CD4-positive, alpha-beta T cell treated with Interleukin-4 for 4 hours (primary cell): ENCODE measurements at places on chromosomes 13 and 19.

DNA sequence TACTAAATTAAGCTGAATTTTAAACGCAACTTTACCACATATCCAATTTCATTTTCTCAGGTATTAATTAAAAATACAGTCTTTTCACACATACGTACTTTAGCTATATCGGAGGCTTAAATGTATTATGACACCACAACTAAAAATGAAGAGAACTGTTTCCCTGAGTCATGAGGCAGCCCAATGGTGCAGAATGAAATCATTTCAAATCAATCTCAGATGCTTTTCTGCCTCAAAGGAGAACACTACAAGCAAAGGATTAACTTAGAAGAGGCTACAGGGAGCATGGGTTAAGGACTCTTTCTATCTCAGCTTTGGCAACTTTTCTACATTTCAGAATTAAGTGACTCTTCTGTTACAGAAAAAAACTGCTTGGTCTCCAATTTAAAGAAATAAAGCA lies 516.3 kb upstream of the HTR2A start:
- DNase-seq: no peak

DNA sequence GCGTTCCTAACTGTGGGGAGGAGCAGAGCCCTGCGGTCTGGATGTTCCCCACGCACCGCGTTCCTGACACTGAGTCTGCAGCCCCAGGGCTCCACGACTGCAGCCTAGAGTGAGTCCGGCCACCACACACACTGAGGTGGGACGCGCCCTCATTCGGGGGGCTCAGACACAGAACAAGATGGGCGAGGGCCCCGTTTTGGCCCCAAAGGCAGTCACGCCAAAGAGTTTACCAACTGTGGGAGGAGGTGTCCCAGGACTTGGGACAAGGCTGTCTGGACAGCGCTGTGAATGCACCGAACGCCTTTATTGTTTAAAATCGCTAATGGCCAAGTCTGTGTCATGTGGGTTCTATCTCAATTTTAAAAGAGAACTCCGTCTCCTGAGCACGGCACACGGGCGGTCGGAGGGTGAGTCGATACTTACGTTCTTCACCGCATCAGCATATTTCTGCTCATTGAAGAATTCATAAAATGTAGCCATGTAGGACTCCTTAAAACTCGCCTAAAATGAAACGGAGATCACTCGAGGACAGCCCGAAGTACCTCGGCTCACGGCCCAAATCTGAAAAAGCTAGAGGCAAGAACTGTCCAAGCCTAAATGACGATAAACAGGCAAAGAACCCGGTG lies 35.2 kb upstream of the C13orf46 start:
- DNase-seq: no peak

DNA sequence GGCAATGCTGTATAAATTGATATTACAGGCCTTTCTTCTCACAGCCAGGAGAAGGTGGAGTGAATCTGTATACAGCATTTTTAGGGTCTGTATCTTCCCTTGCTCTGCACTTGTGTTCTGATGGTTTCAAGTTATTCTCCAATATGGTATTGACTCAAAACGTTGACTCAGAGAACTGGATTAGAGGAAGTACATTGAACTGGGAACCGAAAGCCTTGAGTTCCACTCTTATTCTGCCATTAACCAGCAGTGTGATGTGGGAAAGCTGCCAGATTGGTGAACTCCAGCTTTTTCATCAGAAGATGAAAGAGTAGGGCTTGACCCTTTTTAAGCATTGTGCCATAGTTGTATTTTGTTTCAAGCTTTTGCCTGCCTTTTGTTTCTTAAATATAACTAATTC lies 167.7 kb downstream of the SPRY2 start:
- peak; percentile 2 for DNase-seq

- DNase-seq: peak; percentile 42
Measured at GRCh38 chr13:21849323-21849722, 178.4 kb downstream of the FGF9 start.

DNA sequence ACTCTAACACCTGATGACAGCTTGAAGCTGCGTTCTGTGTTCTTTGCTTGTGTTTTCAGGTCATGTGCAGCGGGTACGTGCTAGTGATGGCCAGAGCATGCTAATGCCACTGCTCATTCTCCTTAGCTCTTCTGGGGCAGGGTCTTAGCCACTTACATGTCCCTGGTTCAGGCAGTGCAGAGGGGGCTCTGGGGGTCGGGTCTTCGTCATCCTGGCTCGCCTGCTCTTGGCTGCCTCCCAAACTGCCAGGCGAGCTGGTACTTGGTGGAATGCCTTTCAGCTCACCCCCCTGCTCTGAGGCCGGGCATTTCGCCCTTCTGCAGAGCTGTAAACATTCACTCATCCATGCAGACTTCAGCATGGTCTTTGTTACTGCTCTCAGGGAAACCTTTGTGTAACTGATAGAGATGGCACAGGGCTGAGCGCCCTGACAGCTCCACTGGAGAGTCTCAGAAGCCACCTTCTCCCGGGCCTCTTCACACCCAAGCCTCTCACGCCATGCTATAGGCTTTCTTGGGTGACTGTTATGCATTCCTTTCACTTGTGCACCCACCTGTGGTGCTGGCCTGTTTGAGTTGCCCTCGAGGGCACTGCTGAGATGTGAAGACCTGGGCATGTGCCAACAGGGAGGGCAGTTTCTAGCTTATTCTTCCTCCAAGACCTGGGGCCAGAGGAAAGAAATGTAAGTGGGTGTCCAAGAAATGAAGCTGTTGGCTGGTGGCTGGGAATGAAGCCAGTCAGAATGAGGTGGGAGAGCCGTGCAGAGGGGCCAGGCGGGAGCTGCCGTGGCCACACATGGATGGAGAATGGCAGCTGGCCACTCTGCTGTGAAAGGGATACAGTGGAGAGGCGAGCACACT lies 24.4 kb downstream of the FAM124A start:
- no peak for DNase-seq

DNA sequence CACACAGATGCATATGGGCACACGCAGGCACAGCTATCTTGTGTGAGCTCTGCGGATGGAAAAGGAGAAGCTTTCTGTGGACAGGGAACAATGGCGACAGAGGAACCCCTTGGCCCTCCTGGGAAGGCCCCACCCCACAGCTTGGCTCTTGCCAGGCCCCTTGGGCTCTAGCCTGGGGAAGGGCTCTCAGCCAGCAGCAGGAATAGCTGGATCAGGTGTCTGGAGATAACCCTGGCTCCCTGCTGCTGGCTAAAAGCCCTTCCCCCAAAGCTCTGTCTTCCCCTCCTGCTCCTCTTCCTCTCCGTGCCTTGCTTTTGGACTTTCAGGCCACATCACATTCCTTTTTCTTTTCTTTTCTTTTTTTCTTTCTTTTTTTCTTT lies 24.3 kb downstream of the CEBPA start:
- DNase-seq: no peak

DNA sequence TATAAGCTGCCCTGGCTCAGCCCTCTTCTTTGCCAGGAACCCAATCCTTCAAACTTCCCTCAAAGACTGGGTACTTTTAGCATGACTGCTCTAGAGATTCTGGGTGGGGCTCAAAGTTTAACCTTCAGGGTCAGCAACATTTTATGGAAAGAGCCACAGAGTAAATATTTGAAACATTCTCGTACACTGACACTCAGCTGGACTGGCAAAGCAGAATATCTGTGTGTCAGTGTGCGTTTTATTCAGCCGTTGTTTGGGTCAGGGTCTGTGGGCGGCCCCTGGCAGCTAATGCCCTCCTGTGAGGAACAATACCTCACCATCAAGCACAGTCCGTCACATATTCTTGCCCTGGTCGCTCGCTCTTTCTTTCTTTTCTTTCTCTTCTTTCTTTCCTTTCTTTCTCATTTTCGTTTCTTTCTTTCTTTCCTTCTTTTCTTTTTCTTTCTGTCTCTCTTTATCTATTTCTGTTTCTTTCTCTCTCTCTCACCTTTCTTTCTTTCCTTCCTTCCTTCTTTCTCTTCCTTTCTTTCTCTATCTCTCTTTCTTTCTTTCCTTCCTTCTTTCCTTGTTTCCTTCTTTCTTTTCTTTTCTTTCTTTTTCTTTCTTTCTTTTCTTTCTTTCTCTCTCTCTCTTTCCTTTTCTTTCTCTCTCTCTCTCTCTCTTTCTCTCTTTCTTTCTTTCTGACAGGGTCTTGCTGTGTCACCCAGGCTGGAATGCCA lies 10.7 kb downstream of the DPRX start:
- no peak for DNase-seq

DNA sequence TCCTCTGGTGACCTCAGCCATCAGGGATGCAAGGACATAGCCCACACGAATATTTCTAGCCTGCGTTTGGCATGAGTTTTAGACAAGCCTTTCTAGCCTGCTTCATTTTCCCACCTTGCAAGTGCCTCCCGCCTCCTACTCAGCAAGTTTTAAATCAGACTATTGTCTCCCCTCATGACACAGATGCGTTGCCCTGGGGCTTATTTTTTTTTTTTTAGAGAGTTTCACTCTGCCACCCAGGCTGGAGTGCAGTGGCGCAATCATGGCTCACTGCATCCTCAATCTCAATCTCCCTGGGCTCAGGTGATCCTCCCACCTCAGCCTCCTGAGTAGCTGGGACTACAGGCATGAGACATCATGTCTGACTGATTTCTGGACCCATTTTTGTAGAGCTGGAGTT lies 14.6 kb downstream of the GJB2 start:
- no peak for DNase-seq

GRCh38 chr19:41784743-41785142 lies 11.6 kb upstream of the CEACAM3 start:
- no peak for DNase-seq
